ENCODE measurements at places on chromosomes 7 and 10.

DNA sequence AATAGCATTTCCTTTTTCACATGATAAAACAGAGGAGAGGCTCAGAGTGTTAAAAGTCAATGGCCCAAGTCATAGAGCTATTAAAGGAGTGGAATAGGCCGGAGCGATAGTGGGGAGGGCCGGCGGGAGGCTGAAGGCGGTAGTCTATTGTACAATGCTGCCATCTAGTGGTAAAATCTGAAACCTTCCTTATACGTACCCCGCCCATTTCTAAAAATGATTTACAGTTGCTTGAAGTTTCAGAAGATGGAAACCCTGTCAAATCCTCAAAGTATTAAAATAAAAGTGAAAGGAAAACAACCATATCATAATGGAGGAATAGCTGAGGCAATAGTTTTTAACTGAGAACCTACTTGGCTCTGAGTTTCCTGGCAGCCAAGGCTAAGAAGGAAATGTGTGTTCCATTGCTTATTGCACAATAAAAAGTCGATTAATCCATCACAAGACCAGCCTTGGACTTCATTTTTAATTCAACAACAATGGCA lies 209.1 kb downstream of the CCSER2 start:
- DNase-seq = no peak

- DNase-seq = no peak
These were observed 9.5 kb downstream of the VTI1A start for GRCh38 chr10:112456533-112456932.

- no peak for DNase-seq
These were observed 15.4 kb downstream of the PPP2R2D start for GRCh38 chr10:131915990-131916766.

- no peak for DNase-seq
These were observed 31.5 kb downstream of the INSIG1 start for GRCh38 chr7:155329225-155329624.

DNA sequence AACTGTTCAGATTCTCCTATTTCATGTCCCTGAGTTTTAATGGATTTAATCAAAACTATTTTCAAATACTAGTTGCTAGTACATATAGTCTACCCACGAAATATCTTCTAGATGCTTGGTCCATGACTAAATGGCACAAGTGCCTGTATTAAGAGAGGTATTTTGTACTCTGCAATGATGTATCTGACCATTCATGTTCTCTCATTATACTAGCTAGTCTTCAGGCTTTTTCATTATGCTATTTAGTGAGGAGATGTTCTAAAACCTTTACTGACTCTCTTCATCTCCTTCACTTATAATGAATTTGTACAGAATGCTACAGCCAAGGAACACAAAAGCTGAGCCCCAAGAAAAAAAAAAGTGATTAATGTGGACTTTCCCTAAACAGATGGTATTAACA lies 222.5 kb downstream of the AHR start:
- no peak for DNase-seq

- no peak for DNase-seq
These were observed 149.4 kb downstream of the SNX10 start for GRCh38 chr7:26441002-26441521.

DNA sequence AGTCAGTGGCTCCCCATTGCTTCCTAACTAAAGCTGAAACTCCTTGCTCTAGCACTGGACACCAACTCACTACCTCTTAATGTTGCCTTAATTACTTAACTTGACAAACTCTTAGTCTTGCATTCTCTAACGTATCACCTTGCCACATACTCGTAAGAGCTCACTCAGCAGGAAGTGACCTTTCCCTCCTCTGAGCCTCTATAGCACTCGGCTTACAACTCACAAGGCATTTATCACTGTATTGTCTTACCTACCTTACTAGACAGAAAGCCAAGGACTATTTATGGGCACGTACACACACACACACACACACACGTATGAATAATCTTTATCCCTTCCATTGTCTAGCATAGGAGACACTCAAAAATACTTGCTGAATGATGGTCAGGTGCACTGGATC lies 21.2 kb downstream of the CEP41 start:
- DNase-seq = no peak

DNA sequence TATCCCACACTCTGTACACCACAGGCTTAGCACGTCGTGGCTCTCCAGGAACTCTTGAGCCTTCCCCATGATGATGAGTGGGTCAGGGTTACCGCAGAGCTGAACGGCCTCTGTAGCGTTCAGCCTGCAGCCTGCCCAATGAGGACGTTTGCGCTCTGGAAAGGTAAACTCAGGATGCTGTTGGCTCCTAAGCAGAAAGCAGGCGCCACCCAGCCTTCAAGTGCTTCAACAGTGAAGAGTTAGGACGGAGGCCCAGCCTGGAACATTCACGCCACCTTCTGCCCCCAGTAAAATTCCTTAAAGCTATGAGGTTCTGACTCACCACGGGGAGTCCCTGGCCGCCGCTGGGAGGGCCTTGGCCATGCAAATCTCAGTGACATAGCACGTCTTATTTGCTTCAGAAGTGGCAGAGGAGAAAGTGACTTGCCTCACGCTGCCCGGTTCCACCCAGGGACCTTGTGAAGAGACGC lies 161.5 kb upstream of the SH2B2 start:
- no peak for DNase-seq

All from amygdala (tissue), 56 donors.